KBM-7 (cell line): ENCODE measurements at places on chromosomes 16 and 17.
A peak's percentile ranks its signal among the peaks of the same experiment; 100 is the strongest.

DNA sequence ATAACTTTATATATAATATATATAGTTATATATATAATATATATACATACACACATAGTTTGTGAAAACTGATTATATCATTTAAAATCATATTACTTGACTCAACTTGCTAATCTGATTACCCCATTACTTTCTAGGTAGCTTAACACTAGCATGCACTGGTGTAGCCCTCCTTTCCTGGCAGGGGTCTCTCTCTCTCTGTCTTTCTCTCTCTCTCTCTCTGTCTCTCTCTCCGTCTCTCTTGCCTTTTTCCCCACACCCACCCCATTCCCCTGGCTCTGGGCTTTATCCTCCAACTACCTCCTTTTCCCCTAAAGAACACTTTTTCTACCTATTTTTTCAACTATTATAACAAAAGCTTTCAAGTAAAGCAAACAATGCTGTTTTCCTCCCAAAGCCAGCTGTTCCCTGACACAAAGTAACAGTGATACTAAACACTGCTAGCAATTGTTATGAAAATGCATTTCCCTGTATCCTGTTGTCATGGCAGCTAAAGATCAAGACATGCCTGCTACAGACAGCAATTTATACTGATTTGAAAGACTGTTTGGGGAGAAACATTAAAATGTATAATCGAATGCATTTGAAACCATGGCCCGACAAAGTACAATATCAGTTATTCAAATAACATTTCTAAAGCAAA, 89.4 kb downstream of the CHD9NB start:
- DNase-seq: no peak

DNA sequence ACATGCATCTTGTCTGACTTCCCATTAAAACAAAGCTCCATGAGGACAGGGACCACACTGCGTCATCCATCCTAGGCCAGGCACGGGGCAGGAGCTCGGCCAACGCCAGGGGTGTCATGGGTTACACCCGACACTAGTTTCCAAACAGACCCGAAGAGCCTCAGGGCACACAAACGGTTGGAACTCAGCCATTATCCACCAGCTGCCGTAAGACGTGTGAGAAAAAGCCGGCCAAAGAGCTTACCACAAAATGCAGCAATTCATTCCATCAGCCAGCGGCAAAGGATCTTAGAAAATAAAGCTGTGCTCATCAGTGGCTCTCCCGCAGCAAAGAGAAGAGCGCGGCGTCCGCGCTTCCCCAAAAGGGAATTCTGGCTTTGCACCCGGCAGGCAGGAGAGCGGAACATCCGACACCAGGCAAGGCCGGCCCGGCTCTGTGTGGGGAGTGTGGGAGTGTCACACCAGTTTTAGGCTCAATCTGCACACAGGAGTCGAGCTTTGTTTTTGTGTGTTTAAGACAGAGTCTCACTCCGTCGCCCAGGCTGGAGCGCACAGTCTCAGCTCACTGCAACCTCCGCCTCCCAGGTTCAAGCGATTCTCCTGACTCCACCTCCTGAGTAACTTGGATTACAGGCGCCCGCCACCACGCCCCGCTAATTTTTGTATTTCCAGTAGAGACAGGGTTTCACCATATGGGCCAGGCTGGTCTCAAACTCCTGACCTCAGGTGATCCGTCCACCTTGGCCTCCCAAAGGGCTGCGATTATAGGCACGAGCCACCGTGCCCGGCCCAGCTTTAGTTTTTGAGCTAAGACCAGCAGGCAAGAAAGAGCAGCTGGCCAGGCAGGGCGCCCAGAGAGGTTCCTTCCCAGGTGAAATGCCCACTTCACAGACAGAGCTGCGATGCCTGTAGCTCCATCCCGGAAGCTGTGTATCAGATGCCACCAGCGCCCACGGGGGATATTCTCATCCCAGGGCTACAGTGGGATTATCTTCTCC, 1.5 kb downstream of the SLC38A8 start:
- DNase-seq: no peak

DNA sequence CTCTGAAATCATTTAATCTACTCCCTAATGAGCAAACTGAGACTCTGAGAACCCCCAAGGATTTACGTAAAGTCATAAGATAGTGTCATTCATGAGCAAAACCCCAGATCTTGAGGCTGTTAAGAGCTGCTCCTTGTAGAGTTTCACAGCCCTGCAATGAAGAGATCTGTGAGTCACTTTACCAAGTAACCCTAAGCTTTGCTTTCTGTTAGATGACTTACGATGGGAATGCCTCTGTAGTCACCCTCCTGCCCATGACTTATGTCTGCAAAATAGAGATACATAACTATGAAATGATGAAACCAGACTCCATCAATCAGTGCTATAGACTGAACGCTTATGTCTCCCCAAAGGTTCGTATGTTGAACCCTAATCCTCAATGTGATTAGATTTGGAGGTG, 117.7 kb downstream of the HS3ST3A1 start:
- no peak for DNase-seq

DNA sequence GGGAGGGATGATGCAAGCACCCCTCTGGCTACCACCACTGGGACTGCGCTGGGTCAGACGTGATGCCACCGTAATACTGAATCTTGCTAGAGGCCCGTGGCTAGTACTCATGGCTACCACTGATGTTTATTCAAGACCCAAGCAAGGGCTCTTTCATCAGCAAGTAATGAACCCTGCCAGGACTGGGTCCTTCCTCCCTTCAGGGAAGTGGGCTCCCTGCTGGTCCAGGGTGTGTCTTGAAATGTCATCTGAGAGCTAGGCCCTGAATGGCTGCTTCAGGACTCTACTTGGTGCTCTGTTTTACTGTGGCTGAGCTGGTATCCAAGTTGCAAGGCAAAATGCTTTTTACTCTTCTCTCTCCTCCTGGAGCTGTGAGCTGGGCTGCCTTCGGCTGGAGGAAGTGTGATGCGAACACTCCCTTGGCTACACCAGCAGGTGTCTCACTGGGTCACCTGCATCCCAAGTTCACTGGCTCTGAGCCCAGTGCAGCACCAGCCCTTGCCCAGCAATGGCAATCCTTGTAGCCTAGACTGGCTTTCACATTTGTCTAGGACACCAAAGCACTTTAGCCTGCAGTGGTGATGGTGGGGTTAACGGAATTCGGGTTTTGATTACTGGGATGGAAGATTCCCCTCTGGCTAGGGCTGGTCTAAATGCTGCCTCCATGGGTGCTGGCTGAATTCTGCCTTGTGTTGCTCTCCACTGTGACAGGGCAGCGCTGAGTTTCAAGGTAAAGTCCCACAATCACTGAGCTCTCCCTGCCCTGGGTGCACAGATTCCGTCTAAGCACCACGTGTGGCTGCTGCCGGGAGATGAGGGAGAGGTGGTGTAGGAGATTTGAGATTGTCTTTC, 98.6 kb downstream of the USP22 start:
- no peak for DNase-seq

GRCh38 chr17:19334331-19334730, 28.2 kb downstream of the B9D1 start:
- no peak for DNase-seq

- DNase-seq: no peak
These were observed 32.5 kb upstream of the ZCCHC14 start for GRCh38 chr16:87525352-87525751.

DNA sequence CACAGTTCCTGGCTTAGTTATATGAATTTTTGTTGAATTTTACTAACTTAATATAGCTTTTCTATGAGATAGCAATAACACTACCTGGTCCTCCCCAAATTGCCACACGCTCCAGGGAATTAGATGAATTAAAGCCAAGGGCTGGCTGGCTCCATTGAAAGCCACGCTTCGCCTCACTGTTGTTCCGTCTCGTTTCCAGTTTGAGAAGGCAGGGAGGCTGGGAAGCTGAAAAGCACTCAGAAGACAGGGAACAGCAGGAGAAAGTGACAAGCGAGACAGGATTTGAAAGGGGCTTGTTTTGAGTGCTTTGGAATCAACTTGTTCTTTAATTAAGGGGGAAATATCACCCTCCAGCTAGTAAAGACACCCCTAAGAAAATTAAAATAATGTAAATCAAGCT, 425.3 kb downstream of the CA10 start:
- no peak for DNase-seq

GRCh38 chr16:30368122-30368791, 2.0 kb downstream of the TBC1D10B start:
- DNase-seq: peak; percentile 68

GRCh38 chr17:15006421-15007128, 258.6 kb downstream of the PMP22 start:
- no peak for DNase-seq

DNA sequence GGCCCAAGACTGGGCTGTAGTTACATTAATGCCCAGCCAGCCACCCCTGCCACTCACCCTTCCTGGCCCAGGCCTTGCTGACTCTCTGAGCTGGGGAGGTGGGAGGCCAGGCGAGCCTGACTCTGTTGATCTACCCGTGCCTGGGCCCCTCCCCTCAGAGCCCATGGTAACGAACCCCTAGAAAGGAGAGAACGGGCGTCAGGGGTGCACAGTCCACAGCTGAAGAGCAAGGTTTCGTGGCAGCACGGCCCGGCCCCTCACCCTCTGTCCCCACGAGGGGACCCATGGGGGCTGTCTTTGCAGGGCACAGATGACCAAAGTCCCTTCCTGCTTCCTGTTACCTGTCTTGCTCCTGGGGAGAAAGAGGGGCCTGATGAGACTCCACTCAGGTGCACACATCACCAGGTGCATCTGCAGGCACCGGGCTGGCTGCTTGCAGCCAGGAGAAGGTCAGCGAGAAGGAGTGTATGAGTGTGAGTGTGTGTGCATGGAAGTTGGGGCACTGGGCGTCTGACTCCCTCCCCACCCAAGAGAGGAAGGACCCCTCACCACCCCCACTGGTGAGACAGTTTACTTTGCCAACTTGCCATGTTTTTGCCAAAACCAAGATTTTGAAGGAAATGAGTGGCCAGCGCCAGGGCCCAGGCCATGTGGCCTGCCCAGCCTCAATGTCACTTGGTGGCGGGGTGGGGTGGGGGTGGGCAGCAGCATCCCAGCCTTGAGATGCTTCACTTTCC, 359.1 kb downstream of the SEC14L1 start:
- DNase-seq: no peak

DNA sequence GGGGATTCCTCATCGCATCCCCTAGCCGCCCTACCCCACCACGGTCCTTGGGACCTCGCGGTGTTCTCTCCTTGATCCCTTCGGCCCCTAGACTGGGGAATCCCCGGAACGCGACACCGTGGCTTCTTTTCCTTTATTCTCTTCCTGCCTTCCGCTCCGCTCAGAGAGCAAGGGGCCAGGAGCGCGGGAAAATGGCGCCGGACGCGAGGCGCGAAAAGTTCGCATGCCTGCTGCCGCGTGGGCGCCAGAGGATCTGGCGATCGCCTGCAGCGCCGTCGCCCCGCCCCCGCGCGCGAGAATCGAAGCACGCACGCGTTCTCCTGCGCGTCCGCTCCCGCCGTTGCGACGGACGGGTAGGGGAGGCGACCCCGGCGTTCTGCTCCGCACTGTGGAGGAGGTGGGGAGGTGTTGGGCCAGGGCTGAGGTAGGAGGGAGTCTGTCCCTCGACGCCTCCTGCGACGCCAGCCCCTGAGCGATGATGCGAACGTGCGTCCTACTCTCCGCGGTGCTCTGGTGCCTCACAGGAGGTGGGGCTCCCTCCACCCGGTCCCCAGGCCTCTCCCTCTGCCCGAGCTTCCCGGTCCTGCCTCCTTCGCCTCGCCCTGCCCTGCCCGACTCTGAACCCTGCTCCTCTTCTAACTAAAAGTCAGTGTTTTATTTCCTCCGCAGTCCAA, at the start of gene ZPBP2:
Gene ZPBP2 (plus strand): TSS at position 323 of the 674 bp plus-strand sequence. CDS start 153 bp downstream, at position 476.
- DNase-seq: no peak

DNA sequence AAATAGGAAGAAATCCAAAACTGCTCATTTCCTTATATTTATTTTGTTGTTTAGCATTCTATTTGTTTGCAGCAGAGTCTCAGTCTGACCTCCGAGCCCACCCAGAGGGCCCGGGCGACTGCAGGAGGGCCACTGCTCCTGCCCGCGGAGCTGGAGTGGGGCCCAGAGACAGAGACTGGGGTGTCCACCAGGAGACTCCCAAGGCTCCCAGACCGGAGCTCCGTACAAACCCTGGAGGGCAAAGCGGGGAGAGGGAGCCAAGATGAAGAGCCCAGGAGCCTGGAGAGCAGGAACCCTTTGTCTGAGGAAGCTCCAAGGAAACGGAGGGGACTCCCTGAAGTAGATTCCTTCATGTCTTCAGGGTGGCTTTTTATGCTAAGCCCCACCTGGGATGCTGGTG, 57.9 kb downstream of the AXIN2 start:
- no peak for DNase-seq

GRCh38 chr16:75075688-75076268, 40.8 kb downstream of the LDHD start:
- DNase-seq: no peak

- DNase-seq: no peak
These were observed 149.3 kb downstream of the ENGASE start for GRCh38 chr17:79223953-79224352.

- no peak for DNase-seq
These were observed 258.3 kb upstream of the MON1B start for GRCh38 chr16:76932541-76933211.

DNA sequence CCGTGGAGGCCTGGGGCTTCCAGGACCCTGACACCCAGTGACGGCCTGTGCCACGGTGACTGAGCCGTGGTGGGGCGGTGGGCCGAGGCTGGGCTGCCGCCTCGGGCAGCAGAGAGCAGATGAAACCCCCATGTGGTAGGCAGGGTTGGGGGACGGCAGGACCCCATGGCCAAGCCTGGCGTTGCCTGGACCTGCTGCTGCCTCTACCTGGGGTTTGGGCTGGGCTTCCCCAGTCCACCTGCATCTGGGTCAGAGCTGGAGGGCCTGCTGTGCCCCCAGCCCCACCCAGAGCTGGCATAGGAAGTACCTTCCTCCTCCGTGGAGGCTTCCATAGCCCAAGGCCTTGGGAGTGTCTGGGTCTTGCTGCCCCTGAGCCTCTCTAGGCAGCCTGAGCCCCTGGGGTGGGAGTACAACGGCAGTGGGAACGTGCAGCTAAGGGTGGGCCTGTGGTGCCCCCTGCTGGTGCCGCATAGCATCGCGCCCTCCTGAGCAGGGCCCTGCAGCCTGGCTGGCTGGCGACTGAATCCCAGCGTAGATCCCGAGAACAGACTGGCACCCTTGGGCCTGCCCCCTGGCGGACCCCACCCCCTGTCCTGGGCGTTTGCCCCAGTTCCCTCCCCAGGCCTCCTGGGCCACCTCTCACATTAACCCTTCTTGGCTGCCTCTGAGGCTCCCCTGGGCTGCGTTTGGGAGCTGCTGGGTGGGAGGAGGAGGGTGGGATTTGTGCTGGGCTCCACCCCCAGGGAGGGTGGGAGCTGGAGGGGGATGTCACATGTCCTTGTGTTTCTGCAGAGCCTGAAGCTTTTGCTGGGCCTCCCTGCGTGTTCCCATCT, 12.6 kb upstream of the ATP6V0C start:
- DNase-seq: peak; percentile 92

DNA sequence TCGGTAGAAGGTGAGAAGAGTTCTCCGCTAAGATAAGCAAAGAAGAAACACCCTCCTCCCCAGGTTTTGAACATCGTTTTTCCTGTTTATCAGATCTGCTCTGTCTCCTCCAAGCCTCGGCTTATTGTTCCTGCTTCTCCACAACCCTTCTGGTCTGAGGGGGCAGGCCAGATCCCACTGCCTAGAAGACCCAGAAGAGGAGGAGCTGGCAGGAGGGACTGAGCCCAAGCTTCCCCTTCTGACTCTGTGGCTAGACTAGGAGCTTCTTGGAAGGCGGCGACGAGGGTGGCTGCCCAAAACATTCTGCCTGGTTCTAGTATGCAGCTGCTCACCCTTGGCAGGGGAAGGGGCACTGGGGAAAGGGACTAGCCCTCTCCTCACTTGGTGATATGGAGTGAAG, 5.2 kb upstream of the HOXB5 start:
- peak; percentile 42 for DNase-seq
